RKO (cell line): ENCODE measurements at places on chromosomes 4 and X.
A peak's percentile ranks its signal among the peaks of the same experiment; 100 is the strongest.

- DNase-seq = no peak
Measured at GRCh38 chrX:69182818-69183380, 17.6 kb upstream of the PJA1 start.

DNA sequence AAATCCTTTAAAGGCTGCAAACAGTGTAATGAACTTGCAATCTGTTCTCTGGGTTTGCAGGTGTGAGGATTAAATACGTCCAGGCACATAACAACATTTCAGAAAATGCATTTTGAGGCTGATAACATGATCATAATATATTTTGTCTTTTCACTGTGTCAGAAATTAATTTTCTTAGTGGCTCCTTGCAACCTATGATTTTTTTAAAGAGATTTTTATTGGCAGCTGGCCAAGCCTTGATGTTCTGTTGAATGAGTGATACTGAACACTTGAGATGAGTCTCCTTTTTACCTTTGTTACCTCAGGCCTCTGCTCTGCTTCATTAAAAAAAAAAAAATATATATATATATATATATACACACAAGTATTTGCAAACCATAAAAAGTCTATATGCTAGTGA, 68.2 kb upstream of the TENM3 start:
- DNase-seq = no peak

- DNase-seq = no peak
Measured at GRCh38 chr4:17284323-17285175, 227.3 kb downstream of the QDPR start.

DNA sequence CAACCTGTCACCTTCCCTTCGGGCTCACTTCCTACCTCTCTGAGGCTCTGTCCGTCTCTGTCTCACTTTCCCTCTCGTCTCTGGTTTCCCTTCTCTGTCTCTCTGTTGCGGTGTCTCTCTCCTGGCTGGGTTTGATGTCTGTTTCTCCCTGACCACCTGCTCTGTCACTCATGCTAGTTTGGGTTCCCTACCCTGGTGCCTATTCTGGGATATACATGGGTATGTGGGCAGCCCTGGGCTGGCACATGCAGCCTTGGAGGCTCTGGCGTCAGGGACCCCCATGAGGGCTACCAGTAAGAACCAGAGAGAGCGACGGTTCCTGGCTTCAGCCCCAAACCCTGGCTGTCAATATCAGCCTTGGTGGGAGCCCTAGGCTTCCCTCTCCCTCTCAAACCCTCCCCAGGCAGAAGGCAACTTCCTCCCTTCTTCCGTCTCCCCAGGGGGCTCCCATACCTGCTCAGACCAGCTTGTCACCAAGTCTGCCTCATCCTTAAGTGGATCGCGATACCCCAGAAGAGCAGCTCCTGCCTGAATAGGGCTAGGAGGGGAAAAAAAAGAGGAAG, 314 bp downstream of the DNASE1L1 start:
- no peak for DNase-seq

- peak; percentile 84 for DNase-seq
Measured at GRCh38 chr4:985123-985830, 1.6 kb upstream of the IDUA start.

GRCh38 chr4:183541752-183542040, 36.8 kb downstream of the ING2 start:
- DNase-seq = no peak

DNA sequence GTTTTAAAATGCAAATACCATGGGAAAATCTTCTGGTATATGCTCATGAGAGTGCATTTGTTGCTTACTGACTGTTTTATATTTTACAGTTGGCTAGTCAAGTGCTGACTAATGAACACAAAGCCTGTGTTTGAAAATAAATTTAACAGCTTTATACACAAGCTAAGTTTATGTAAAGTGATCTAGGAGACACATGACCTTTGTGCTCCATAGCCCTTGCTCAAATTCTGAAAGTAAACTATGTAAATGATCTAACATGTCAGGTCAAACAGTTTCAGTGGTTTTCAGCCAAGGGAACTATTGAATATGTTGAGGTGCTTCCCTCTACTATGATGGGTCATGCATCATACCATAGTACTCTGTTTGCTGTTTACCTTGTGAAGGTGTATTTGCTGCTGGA, 36.7 kb downstream of the DIAPH2 start:
- DNase-seq = no peak

- peak; percentile 97 for DNase-seq
Measured at GRCh38 chr4:182975806-182976205, 58.6 kb upstream of the DCTD start.

- no peak for DNase-seq
Measured at GRCh38 chr4:186264660-186265059, 1.3 kb upstream of the F11 start.

GRCh38 chrX:56764153-56764974, 35.3 kb downstream of the NBDY start:
- DNase-seq = peak; percentile 84

DNA sequence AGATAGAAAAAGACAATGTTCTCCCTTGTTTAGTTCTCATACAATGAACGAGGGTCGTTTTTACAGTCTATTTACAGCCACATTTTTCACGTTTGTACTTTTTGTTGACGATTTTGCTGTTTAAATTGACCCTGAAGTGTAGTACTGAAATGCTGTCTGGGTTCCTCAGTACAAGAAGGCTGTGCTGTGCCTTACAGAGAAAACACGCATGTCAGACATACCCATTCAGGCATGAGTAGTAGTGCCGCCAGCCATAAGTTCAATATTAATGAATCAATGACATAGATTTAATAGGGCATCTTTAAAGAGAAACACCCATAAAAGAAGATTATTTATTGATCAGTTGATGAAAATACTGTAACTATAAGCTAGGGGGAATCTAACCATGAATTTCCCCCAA, 459.8 kb upstream of the EPHA5 start:
- no peak for DNase-seq

- no peak for DNase-seq
Measured at GRCh38 chr4:5883916-5884315, 9.0 kb downstream of the CRMP1 start.

DNA sequence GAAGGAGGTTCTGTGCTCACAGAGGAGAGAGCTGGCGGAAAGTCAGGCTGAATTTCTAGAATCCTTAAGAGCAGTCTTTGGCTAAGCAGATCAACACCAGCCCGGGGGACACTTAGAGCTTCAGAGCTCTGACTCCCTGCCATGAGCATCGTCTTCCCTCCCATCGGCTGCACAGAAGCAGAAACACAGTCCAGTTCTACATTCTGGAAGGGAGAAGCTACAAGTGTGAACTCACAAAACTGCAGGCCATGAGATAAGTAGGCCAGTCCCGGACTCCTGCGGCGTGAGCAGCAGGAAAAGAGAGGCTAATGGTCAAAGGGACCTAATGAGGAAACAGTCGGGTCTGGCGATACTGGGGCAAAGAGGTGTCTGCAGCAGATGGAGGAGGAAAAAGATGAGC, 211.5 kb downstream of the DHX15 start:
- DNase-seq = no peak

- DNase-seq = no peak
Measured at GRCh38 chr4:146443525-146443924, 78.2 kb downstream of the SLC10A7 start.

- DNase-seq = no peak
Measured at GRCh38 chrX:4668802-4669536, 955.5 kb upstream of the PRKX start.

- DNase-seq = no peak
Measured at GRCh38 chr4:53925050-53925605, 139.3 kb downstream of the CHIC2 start.

- DNase-seq = no peak
Measured at GRCh38 chrX:118221733-118222132, 105.1 kb upstream of the KLHL13 start.

DNA sequence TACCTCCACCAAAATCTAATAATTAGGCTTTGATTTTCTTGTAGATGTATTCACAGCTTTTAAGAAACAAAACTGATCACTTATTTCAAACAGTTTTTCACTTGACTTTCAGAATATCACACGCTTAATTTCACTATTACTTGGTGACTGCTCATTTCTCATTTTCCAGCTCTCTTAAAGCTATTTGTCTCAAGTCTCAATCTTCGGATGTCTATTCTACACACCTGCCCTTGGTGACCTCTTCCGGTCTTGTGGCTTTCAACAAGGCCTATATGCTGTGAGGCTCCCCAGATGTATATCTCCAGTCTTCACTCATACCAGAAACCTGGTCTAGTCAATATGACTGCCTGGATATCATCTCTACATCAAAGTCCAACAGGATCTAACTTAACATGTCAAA, 34.9 kb upstream of the ANXA10 start:
- DNase-seq = no peak

GRCh38 chr4:101218346-101218745, 129.0 kb downstream of the PPP3CA start:
- DNase-seq = no peak

DNA sequence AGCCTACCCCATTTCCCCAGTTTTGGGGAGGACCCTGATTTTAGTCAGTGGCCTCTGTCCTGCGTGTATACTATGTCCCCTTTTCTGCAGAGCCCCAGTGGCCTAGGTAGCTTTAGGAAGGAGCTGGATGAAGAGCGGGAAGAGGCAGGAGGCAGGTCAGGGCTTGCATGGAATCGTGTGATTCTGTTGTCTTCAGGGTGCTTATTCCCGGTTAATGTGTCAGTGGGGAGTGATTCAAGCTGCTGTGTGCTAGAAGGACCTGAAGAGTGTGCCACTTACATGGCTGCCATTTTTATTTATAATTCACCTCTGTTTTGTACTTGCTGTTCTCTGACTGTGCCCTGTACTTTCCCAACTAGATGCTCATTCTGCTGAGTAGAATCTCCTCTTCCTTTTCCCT, 127.3 kb upstream of the AMOT start:
- no peak for DNase-seq

DNA sequence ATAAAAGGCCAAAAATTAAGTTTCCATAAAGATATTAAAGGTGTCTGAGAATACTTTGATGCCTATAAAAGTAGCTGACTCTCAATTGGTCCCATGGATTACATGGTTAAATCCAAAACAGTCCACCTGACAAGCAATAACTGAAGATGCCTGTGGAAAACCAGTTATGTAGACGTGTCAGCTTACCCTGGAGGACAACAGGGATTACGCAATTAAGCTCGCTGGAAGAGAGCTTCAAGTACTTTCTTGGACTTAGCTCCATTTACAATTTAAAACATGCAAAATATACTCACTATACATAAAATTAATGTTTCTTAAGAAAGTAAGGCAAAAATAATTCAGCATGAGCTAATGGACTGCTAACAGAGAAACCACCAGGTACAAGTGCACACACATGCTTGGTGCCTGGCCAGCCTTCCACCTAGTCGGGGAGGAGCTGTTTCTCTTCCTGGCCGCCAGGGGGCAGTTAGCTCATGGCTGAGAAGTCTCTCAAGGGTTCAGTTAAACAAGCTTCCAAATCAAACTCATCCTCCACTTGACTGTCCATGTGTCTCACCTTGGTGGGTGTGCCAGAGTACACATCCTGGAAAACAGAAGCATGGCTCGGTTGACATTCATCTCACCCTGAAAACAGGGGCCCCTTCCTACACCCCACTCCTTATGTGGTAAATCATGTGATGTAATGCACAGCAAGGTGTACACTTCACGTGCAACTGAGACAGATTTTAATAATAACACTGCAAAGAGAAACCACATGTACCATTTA, 9.2 kb upstream of the FAM53A start:
- DNase-seq = peak; percentile 82

GRCh38 chr4:147769386-147769785, 37.5 kb downstream of the ARHGAP10 start:
- DNase-seq = no peak

DNA sequence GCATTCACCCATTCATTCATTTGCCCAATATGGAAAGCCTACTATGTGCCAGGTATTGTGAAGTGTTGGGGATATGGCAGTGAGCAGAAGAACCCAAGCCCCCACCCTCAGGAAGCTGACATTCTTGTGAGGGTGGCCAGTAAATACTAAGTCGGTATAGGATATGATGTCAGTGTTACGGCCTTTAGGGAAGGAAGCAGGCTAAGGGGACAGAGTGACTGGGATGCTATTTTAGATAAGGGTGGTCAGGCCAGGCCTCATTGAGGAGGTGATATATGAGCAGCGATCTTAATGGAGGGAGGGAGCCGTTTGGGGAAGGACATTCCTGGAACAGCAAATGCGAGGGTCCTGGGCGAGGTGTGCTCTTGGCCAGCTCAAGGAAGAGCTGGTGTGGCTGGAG, 2.0 kb downstream of the ATP6AP1 start:
- DNase-seq = no peak

DNA sequence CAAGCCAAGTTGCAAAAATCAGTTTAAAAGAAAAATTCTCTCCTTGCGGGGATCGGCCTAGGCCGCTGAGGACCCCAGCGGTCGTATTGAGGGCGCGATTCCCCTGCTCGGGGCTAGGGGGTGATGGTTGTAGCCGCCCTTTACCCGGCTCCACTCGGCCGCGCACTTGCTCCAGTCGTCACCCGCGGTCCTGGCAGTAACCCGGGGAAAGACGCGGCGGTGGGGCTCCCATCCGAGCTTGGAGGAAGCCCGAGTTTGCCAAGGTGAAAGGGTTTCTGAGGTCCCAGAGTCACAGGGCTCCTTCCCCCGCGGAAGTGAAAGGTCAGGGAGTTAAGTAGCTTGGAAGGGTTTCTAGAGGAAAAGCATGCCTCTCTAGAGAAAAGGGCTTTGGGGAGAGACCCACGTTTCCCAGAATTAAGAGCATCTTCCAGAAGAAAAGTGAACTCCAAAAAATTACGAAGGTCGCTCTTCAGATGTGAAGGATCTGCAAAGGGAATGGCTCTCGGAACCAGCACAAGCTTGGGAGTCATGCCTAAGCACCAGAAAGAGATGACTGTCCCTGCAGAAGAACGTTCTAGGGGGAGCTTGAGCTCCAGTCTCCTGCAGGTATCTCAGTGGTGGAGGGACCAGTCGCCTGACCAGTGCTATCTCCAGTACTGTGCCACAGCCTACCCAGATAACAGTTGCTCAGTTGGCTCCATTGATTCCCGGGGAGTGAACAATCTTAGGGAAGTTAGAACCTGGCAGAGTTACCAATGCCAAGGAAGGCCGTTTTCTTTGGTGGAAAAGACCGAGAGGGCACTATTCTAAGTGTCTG, 875 bp downstream of the LAP3 start:
- DNase-seq = peak; percentile 65

GRCh38 chrX:22139822-22140221, 107.7 kb downstream of the PHEX start:
- DNase-seq = no peak
